ENCODE measurements at places on chromosomes 13 and 19.
A peak's percentile ranks its signal among the peaks of the same experiment; 100 is the strongest.

GRCh38 chr19:35942235-35942634, 6.1 kb downstream of the LRFN3 start:
- no peak for DNase-seq

- peak; percentile 73 for DNase-seq
Observed at GRCh38 chr19:8580710-8581281, 3.6 kb upstream of the MYO1F start.

DNA sequence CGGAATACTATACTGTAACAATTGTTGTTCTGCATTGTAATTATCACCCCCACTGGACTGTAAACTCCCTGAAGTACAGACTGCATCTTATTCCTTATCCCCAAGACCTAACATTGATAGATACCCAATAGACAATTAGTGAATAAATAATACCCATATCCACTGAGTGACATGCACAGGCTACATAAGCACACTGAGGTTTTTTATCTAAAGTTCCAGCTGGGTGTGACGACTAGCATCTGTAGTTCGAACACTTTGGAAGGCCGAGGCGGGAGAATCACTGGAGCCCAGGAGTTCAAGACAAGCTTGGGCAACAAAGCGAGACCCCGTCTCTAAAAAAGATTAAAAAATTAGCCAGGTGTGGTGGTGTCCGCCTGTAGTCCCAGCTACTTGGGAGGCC, 2.5 kb downstream of the KPNA3 start:
- DNase-seq: no peak

- no peak for DNase-seq
Observed at GRCh38 chr19:29476528-29476927, 49.3 kb upstream of the VSTM2B start.

- DNase-seq: no peak
Observed at GRCh38 chr13:52002361-52002760, 8.9 kb downstream of the ATP7B start.

GRCh38 chr19:2434267-2434666, 6.9 kb upstream of the TIMM13 start:
- no peak for DNase-seq

GRCh38 chr13:42149136-42149535, 100.7 kb downstream of the DGKH start:
- no peak for DNase-seq

GRCh38 chr19:16070366-16070990, 5.8 kb upstream of the TPM4 start:
- DNase-seq: peak; percentile 82

DNA sequence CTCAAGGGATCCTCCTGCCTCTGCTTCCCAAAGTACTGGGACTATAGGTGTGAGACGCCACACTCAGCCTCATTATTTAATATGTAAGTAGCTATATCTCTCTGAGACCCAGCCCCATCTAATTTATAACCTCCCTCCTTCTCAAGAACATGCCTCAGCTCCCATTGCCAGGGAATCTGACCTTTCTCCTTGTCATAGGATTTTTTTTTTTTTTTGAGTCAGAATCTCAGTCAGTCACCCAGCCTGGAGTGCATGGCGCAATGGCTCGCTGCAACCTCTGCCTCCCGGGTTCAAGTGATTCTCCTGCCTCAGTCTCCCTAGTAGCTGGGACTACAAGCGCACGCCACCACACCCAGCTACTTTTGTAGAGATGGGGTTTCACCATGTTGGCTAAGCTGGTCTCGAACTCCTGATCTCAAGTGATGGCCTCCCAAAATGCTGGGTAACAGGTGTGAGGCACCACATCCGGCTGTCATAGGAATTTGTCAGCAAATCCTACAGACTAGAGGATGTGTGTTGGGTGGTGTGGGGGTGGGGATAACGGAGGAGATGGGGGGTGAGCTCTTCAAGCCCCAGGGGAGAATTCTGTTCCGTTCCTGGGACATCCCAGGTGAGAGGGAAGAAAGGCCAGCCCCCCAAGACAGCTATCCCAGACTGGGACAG, 5.1 kb upstream of the EPS8L1 start:
- DNase-seq: no peak

GRCh38 chr13:114081761-114082681, 50.4 kb downstream of the RASA3 start:
- no peak for DNase-seq

DNA sequence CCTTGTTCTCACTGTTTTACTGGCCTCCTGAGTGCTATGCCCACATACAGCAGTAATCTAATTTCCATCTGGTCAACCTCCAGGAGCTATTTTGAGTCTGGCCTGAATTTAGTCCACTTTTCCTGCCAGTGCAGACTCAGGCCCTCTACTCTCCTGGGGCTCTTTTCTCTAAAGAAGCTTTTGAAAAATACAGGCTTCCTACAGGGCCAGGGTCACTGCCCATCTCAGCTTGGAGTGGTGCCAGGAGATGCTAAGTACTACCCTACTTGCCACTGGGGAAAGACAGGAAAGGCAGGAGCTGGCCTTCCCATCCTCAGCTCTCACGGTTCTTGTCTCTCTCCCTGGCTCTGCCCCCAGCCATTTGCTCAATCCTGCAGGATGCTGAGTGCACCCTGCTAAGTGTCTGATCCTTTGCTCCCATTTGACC, 101.7 kb upstream of the SERP2 start:
- DNase-seq: no peak

- no peak for DNase-seq
Observed at GRCh38 chr13:38803531-38803930, 116.7 kb downstream of the FREM2 start.
